ENCODE measurements at places on chromosomes 3 and 15.

GRCh38 chr3:189267981-189268613 is 96.3 kb downstream of the TPRG1 start:
- no peak for DNase-seq

DNA sequence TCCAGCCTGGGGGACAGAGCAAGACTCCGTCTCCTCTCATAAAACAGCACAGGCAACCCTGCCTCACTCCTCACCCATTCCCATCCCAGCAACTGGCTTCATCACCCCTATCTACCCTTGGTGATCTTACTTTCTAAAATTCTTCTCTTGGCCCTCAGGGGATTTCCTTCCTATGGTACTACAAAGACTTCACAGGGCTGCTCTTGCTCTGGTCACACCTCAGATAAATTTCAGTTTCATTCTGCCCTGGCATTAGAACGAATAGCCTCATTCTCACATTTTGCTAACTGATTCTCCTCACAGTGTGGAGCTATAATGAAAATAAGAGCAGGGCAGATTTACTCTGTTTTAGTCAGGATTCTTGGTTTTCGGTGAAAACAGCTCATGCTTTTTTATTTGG is 22.1 kb upstream of the CRBN start:
- no peak for DNase-seq

GRCh38 chr3:29515451-29515850 is 234.6 kb downstream of the RBMS3 start:
- no peak for DNase-seq

DNA sequence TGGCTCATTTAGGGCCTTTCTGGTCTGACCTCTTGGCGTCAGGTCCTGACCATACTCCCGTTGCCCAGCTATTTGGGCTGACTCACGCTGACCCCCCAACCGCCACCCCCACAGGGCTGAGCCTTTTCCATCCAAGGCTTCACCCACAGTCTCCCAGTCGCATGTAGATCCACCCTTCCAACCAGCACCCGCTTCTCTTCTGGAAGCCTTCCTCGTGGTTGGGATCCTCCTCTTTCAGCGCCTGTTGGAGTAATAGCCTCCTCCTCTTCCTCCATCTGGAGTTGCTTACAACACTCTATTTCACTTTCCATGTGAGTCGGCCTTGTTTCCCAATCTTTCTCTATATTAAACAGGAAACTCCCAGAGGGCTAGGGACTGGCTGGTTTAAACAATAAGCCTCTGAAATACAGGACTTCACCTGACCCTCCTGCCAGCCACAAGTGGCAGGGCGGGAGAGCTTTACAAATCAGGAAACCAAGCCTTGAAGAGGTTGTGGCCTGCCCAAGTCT is 2.1 kb upstream of the ALAS1 start:
- no peak for DNase-seq

- DNase-seq: no peak
Observed at GRCh38 chr3:112817271-112817670, 29.4 kb downstream of the CD200R1L start.

DNA sequence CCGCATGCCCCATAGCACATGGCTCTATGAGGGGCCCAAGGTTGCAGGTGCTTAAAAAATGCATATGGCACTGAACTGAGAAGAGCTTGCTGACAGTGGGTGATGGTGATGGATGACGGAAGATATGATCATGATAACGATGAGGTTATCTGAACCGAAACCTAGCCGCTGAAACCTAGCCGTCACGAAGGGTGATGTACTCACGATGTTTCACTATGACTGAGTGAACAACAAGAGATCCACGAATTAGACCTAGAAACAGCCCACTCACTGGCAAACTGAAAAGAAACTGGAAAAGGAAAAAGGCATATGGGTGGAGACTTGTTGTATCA is 57.6 kb upstream of the BCL6 start:
- DNase-seq: no peak

GRCh38 chr15:53116169-53116568 is 326.0 kb upstream of the ONECUT1 start:
- DNase-seq: no peak

- no peak for DNase-seq
Observed at GRCh38 chr3:53614307-53614706, 119.9 kb downstream of the CACNA1D start.

DNA sequence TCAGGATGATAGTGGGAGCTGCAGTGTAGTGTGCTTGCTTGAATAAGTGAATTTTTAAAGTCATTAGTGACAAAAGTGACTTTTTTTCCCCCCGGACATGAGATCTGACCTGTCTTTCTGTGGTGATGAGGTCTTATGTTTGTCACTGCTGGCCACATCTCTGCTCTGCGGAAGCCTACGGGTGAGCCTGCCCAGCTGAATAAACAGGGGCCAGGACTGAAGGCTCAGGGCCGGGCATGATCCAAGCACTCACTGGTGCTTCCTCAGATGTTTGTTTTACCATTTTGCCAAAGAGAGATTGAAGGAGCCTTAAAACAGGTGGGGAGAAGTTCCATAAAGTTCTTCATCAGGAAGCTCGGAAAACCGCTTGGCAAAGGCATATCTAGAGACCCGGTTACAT is 35.0 kb downstream of the RPL39L start:
- no peak for DNase-seq

GRCh38 chr15:92906563-92907081 is 6.5 kb downstream of the CHD2 start:
- no peak for DNase-seq

DNA sequence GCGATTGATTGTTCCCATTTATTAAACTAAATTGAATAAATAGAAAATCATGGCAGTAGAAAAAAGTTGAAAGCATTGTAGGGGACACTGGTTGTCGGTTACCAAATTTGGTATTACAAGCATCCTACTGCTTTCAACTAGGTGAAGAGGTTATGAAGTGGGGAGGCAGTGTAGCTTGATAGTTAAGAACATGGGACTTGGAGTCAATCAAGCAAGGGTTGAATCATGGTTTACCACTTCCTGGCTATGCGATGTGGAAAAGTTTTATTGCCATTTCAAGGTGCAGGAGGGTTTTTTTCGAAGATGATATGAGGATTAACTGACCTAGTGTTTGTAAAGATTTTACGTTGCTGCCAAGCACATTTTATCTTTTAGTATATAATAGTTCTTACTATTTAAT is 318.2 kb upstream of the KCNH8 start:
- no peak for DNase-seq

- no peak for DNase-seq
Observed at GRCh38 chr3:175646865-175647264, 787.7 kb downstream of the NAALADL2 start.

DNA sequence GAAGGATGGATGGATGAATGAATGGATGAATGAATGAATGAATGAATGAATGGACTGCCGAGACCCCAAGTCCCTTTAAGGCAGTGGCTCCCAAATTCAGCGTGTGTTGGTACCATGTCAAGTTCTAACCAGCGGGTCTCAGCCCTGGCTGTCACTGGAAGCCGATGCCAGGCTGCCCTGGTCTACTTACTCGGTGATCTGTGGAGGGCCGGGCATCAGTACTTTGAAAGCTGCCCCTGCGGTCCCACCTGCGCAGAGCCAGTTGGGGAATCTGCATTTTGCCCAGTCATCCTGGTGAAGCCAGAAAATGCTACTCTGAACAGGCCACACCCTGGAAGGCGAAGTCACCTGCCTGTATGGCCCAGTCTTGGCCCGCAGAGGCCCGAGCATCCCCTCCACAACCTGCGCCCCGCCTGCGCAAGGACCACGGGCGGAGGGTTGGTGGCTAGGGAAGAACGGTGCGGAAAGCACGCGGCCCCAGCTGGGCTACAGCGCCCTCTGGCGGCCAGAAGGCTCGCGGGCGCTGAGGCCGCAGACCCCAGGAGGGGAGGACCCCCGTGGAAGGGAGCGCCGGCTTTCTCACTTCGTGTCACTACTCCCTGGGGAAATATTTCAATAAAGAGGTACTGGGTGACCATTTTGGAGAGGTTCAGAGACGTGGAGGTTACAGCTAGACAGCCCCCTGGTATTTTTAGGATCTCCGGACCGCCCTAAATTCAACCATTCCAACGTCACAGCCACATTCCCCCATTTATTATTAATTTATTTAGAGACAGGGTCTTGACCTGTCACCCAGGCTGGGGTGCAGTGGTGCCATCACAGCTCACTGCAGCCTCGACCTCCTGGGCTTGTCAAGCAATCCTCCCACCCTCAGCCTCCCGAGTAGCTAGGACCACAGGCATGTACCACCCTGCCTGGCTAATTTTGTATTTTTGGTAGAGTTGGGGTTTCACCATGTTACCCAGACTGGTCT is 34.9 kb downstream of the PRKCD start:
- no peak for DNase-seq

DNA sequence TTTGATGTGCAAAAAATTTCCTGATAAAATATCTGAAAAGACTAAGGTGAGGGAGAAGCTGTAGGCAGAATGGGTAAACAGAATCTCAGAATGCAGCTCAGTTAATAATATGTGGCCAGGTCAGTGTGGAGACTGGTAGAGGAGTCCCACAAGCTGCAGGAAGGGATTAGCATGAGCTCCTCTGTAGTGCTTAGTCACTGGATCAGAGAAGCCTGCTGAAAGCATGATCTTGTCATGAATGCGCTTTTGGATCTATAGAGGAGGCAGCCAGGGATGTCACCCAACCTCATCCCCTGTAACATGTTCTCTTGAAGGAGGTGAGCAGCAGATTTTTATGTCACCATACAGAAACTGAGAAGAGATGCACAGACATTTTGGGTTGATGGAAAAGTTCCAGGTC is 1035.3 kb upstream of the GBE1 start:
- no peak for DNase-seq

- DNase-seq: no peak
Observed at GRCh38 chr3:45943207-45943846, at the start of gene CXCR6. TSS of gene CXCR6 (plus strand) at chr3:45943464. CDS start at chr3:45946482, 3,018 bp downstream.

All from skeletal muscle cell (primary cell).